ENCODE measurements at places on chromosomes 5 and 9.

- peak; percentile 91 for DNase-seq
Measured at GRCh38 chr5:147782110-147783028, at the start of gene JAKMIP2. JAKMIP2 (minus strand) TSS chr5:147782728; CDS start chr5:147671806, 110,922 bp downstream.

GRCh38 chr5:31463351-31463750 lies 68.5 kb downstream of the DROSHA start:
- no peak for DNase-seq

DNA sequence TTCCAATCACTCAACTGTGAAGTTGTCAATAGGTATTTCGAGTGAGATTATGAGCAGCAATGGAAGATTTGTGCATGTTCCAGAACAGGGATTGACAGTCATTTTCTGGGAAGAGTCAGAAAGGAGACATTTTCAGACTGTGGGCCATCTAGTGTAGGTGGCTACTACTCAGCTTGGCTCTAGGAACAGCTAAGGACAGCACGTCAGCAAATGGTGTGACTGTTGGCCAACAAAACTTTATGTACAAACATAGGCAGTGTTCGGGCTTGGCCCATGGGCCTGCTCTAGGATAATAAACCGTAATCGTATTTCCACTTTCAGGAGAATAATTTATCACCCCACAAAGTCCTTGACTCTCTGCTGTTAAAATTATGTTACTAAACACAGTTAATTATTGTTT lies 143.6 kb downstream of the ADCY2 start:
- DNase-seq = no peak

- DNase-seq = no peak
Measured at GRCh38 chr5:127577458-127577857, 60.0 kb downstream of the PRRC1 start.

GRCh38 chr5:14946815-14947620 lies 75.4 kb upstream of the ANKH start:
- no peak for DNase-seq

GRCh38 chr5:61327760-61328753 lies 4.0 kb upstream of the ZSWIM6 start:
- no peak for DNase-seq

DNA sequence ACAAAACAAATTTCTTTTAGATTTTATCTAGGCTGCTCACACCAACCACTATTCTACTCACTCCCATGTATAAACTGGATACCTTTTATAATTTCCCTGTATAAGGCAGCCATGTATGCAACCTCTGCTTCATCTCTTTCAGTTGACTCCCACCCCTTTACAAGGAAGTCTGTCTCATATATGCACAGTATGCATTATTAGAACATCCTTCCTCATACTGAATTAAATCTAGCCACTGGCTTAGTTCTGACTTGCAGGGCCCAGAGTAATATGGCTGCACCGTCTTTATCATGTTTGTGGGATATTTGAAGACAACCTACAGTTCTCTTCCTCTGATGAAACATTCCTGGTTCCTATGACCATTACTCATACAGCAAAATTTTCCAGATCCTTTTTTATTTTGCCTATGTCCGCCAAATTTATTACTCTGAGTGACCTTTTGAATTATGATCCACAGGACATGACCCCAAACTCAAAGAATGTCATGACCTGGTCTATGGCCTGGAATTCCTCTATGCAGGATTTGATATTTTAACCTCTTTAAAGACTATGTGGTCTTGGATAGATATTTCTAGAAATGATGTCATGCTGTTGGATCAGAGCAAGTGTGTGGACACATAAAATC lies 76.6 kb upstream of the ITGA1 start:
- DNase-seq = no peak

GRCh38 chr5:116084287-116084691 lies 536 bp upstream of the COMMD10 start:
- peak; percentile 26 for DNase-seq

DNA sequence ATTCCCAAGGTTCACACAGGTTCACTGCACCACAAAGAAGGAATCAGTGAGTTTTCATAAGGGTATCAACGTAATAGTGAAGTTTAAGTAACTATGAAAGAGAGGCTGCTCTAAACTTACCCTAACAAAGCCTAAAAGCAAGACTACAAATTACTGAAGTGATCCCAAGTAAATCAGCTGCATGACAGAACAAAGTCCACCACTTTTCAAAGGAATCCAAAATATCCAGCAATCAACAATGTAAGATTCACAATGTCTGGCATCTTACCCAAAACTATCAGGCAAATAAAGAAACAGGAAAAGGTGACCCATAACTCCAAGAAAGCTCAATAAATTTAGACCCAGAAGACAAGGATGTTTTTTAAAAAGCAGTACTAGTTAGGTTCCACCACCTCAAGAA lies 70.1 kb downstream of the GNAQ start:
- DNase-seq = no peak

DNA sequence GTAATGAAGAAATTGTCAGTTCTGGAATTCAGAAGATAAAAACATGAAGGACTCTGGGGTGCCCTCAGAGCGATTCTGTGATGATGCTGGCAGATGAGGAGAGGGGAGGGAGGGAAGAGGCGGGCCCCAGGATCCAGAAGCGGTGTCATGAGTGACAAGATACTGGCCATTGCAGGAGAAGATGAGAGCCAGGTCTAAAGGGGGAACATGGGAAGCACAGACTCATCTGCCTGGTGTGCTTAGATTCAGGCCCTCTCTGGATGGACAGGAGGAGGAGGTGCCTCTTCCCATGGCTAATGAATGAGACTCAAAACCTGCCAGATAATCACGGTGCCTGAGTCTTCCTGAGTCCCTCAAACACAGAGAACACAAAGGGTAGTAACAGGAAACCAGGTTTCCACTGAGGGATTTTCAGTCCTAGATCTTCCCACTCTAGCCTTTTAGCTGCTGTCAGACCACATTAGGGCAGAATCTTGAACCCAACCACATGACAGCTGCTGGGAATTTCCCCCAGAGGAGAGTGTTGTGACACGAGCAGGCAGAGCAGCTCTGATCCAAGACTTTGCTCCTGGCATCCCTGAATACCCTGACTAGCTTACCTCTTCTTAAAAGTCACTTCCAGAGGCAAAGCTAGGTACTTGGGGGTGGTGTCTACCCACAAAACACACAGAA lies 28.2 kb upstream of the HSPA9 start:
- DNase-seq = no peak

GRCh38 chr9:72985746-72986145 lies 32.9 kb upstream of the ALDH1A1 start:
- DNase-seq = no peak

- no peak for DNase-seq
Measured at GRCh38 chr9:136653323-136654079, 9.2 kb upstream of the EGFL7 start.

DNA sequence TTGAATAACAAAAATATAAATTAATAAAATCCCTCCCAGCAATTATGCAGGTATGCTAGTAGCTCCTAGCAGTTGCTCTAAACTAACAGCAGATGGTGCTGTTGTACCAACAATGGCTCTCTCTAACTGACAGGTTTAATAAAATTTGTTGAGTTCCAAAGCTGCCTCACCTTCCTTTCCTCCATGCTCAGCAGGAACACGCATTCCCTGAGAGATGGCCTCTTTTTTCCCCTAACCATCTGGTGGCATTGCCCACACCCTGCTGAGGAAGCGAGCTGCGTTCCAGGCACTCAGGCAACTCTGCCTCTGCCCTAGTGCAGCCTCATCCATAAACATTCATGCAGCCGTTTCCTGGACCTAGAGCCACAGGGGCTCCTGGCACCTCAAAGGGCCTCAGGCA lies 106.2 kb downstream of the KLHL3 start:
- DNase-seq = peak; percentile 30

DNA sequence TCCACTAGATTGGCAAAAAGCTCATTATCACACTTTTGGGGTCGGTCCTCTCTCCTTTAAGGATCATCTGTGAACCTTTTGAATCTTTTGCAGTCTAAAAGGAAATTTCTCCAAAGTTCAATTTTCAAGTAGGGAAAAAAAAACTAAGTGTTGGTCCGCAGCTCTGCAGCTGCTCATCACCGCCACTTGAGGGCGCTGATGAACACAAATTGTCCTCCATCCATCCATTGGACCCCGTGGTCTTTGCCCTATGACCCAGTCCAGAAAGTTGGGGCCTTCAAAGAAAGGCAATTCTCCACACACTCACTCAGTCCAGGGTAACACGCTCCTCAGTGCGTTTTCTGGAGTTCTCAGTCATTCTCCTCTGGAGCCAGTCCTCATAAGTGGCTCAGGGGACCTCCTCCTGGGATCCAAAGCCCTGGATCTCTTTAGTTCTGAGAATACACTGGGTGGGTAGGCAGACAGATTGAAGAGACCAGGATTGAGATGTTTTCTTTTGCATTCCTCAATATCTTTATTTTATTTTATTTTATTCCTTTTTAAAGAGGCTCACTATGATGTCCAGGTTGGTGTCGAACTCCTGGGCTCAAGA lies 63.6 kb upstream of the SLC28A3 start:
- no peak for DNase-seq

GRCh38 chr5:55923865-55924500 lies 70.8 kb downstream of the IL6ST start:
- DNase-seq = no peak

DNA sequence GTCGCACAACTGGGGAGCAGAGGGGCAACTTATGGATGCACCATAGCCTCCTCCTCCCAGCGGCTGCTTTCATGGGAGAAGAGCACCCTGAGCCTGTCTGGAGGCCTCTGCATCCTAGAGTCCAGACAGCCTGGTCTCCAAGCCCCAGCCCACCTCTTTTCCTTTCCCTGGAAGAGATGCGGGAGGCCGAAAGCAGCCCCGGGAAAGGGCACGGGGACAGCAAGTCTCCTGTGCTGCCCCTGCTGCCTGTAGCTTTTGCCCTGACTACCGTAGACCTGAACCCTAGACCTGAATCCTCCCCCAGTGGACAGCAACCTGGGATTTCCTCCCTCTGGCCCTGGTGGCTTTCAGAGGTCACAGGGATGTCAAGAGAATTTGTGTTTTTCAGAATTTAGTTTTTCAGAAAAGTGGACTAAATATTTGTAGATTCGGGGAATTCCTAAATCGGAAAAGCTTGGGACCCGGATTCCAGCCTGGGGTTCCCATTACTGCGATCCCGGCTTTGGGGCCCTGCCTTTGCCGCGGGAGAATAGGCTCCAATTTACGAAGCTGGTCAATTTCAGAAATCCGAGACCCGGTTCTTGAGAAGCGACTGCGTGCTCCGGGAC lies 4.3 kb upstream of the PITX1 start:
- no peak for DNase-seq

DNA sequence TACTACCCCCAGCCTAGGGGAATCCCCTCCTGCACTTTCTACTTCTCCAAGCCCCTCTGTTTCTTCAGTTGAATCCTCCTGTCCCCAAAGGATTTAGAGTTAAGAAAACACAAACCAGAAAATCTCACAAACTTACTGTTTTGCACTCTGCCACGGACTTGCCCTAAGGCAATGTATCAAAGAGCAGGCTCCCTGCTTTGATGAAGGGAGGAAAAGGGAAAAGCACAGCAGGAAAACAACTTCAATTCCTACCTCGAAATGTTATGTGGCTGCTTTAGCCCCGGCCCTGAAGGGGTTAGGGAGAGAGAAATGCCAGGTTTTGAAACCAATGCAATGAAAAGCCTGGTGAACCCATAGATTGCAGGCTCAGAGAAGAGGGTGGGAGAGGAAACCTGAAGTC lies 254.7 kb downstream of the MAN2A1 start:
- DNase-seq = no peak

GRCh38 chr5:69335341-69335935 lies 2.8 kb upstream of the CCDC125 start:
- DNase-seq = no peak

- no peak for DNase-seq
Measured at GRCh38 chr5:10030219-10030831, 219.4 kb downstream of the ATPSCKMT start.

DNA sequence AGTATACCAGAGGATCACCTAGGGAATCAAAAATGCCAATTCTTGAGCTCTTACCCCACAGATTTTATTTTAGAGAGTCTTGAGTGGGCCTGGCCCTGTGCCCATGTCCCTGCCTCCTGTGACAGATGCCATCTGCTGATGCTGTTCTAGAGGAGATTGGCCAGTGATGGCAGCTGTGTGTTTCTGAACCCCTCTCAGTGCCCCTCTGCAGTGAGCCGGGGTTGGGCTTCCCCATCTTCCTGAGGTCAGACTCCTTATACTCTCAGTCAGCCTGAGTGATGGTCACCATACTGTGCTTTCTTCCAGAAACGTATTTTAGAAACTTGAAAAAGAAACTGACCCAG lies 6.1 kb downstream of the PTCD2 start:
- DNase-seq = no peak
